Left kidney (tissue), 8 donors: ENCODE measurements at places on chromosomes 2 and 18.

DNA sequence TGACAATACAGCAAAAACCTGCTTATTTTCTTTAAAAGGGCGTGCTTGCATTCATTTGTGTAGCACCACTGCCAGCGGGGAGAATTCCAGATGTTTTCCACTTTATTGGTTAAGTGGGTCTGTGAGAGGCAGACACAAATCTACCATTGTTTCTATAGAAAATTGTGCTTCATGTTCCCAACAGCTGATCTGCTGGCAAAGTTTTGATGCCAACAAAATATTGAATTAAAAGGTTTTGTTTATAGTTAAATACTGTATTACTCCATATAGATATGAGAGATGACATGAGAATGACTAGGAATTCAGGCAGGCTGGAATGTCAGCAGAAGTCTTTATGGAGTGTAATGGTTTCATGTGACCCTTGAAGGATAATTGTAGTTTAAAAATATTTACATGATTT, 182.7 kb downstream of the MC4R start:
- no peak for DNase-seq

GRCh38 chr2:118861731-118862130, 14.3 kb upstream of the EN1 start:
- DNase-seq, result no peak

DNA sequence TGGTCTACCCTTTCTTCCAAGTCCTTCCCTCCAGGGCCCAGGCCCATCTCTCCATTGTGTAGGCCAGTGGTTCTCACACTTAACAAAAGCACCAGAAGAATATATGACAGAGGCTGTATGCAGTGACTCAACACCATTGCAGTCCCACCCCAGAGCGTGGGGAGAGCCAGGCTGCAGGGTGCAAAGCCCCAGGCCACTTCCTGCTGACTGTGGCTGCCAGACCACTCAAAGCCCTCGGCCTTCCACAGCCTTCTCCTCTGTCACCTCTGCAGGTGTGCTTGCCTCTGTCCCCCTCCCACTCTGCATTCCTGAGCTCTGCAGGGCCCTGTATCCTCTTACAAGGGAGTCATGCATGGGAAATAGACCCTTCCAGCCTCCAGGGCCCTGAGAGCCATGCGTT, 40.4 kb upstream of the ARHGEF4 start:
- peak; percentile 64 for DNase-seq

GRCh38 chr2:122423934-122424333, 668.5 kb downstream of the TSN start:
- no peak for DNase-seq

- DNase-seq, result no peak
These were observed 4.3 kb downstream of the ITPRIPL1 start for GRCh38 chr2:96329456-96329855.

GRCh38 chr2:96085541-96086355, 30.6 kb downstream of the ADRA2B start:
- DNase-seq, result no peak

DNA sequence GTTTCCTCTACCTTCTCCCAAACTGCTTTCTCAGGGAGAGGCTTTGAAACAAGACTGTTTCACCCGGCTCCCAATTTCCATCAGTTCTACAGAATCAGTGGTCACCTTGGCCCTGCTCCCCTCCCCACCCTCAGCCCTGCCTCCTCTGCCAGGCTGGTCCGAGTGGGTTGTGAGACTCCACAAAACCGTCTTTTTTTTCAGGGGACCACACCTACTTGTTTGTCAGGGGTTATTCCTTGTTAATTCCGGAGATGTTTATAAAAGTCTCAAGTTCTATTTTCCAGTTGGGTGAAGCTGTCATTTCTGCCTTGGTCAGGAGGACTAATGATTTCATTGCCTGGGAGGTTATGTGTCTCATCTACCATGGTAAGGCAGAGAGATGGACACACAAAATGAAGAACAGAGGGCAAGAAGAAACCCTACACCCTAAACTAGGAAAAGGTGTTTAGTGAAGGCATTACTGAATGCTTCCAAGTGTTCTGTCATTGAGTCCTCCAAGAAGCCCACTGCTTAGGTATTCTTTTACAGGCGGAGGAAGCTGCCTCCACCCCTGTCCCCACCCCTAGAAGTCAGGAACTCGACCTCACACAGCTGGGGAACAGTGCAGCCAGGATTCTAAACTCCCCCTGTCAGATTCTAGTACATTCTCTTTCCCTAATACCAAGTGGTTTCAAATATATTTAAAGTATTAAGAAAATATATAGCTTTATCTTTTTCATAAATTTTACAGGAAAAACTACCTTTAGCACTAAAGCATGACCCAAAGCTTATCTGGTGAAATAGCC, 46.3 kb downstream of the COPS8 start:
- no peak for DNase-seq

GRCh38 chr2:136242687-136243277, 124.8 kb upstream of the CXCR4 start:
- DNase-seq, result no peak

DNA sequence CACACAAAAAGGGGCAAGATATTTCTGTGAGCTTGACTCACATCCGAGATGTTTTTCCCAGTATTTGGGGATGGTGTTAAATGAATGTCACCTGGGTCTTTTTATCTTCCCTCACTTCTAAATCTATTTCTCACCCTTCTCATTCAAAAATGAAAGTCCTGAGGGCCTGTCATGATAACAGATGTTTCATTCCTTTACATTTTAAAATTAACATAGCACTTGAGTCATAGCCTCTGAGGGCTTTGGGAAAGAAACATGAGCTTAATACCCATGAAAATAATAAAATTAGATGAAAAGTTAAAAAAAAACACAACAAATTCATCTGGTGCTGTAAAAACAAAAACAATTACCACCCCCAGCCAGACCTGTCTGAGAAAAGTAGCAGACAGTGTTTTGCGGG, 226.7 kb downstream of the HNMT start:
- no peak for DNase-seq
